ENCODE measurements at places on chromosomes 13 and 19. TPM values are rescaled to one million over a fixed set of nuclear protein-coding genes. Genes with fewer than 3 reads are reported as not detected.
A peak's percentile ranks its signal among the peaks of the same experiment; 100 is the strongest.

GRCh38 chr13:102901056-102901455 lies 55.2 kb downstream of the ERCC5 start:
- H3K27me3 ChIP-seq: no peaks in the 10 kb centered on the region
- no peak overlapping the region for H3K4me3 ChIP-seq
- DNase-seq: no peak
- H3K4me1 ChIP-seq: no peaks in the 10 kb centered on the region
- H3K36me3 ChIP-seq: no peaks in the 10 kb centered on the region

GRCh38 chr19:32830231-32831014 lies 39.1 kb downstream of the SLC7A9 start:
- peaks cover 12% of the 10 kb centered on the region for H3K4me1 ChIP-seq
- H3K27ac ChIP-seq: no peak overlapping the region
- H3K36me3 ChIP-seq: no peaks in the 10 kb centered on the region
- no peak for DNase-seq
- no peak overlapping the region for H3K4me3 ChIP-seq

- DNase-seq: no peak
- H3K27me3 ChIP-seq: no peaks in the 10 kb centered on the region
- no peak overlapping the region for H3K27ac ChIP-seq
- no peaks in the 10 kb centered on the region for H3K36me3 ChIP-seq
- H3K4me1 ChIP-seq: no peaks in the 10 kb centered on the region
Measured at GRCh38 chr13:81388400-81388799, 1047.5 kb upstream of the SPRY2 start.

- H3K36me3 ChIP-seq: peaks cover 9% of the 10 kb centered on the region
- DNase-seq: peak; percentile 30
- H3K27me3 ChIP-seq: no peaks in the 10 kb centered on the region
- H3K4me3 ChIP-seq: peak overlapping the region; percentile 84
- peak overlapping the region; percentile 74 for H3K27ac ChIP-seq
Measured at GRCh38 chr19:13748169-13748828, 16.0 kb upstream of the MRI1 start.

GRCh38 chr19:7869453-7869909 lies 4.7 kb downstream of the PRR36 start:
- H3K4me3 ChIP-seq: peak overlapping the region; percentile 66
- peaks cover 43% of the 10 kb centered on the region for H3K4me1 ChIP-seq
- H3K36me3 ChIP-seq: no peaks in the 10 kb centered on the region
- H3K27ac ChIP-seq: no peak overlapping the region

- H3K4me3 ChIP-seq: no peak overlapping the region
- no peak for DNase-seq
- no peak overlapping the region for H3K27ac ChIP-seq
- no peaks in the 10 kb centered on the region for H3K27me3 ChIP-seq
Measured at GRCh38 chr13:95269756-95270155, 31.5 kb downstream of the ABCC4 start.

DNA sequence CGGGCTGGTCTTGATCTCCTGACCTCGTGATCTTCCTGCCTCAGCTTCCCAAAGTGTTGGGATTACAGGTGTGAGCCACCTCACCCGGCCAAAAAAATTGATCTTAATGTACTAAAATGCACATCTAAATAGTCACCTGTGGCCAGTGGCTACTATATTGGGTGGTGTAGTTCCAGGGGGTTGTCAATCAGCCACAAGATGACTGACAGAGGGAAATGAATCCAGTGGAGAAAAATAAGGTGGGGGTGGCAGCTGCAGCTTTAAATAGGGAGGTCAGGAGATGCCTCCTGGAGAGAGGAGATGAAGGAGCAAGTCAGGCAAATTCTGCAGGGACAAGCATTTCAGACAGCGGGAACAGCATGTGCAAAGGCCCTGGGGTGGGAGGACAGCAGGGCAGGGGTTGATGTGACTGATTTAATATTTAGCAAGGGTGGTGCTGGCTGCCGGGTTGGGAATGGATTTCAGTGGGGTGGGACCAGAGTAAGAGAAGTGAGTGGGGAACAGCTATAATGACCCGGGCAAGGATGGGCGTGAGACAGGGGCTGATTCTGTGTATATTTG lies 18.0 kb downstream of the TIMM13 start:
- DNase-seq: no peak
- no peak overlapping the region for H3K27ac ChIP-seq
- H3K36me3 ChIP-seq: no peaks in the 10 kb centered on the region

DNA sequence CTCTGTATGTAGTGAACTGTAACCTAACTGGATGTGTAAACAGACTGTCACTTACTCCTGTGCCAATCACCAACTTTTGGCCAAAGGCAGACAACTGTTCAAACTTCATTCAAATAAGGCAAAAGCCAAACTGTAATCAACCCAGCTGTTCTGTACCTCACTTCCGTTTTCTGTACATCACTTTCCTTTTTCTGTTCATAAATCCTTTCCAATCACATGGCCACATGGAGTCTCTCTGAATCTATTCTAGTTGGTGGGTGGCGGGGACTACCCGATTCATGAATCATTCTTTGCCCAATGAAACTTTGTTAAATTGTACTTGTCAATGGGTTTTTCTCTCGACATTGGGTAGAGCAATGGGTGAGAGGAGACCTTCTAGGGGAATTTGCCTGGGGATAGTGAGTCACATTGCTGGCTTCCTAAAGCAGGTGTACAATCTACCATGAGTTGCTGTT lies 178.3 kb upstream of the RFC3 start:
- peaks cover 41% of the 10 kb centered on the region for H3K4me1 ChIP-seq
- peak; percentile 81 for DNase-seq
- no peaks in the 10 kb centered on the region for H3K27me3 ChIP-seq

DNA sequence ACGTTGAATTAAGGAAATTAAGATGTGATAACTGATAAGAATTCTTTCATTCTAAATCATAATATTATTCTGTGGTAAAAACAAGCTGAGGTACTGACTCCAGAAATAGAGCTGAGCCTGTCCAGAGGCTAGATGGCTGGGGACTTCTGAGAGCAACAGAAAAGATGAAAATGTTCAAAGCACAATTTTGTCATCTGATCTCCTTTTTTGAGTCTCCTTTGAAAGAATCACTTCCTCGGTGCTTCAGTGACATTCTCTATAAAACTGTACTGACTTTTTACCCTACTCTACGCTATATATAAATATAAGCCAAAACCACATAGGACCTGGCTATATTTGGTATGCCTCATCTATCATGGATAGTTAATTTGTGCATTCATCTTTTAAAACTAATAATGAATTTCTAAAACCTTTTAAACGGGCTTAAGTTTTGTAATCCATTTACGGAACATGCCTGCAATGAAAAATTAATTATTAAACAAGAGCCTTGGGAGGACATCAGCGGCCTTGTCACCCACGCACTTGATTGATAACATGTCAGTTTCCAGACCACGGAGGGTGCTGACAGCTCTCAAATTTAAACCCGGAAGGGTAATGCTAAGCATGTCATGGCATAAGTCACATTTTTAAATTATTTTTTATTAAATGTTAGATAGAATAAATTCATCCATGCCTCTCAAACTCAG lies 235.5 kb downstream of the PCDH9 start:
- H3K36me3 ChIP-seq: no peaks in the 10 kb centered on the region
- no peak for DNase-seq
- H3K27me3 ChIP-seq: no peaks in the 10 kb centered on the region
- H3K4me3 ChIP-seq: no peak overlapping the region

GRCh38 chr19:29277102-29277501 lies 64.2 kb upstream of the UQCRFS1 start:
- DNase-seq: peak; percentile 77
- peaks cover 6% of the 10 kb centered on the region for H3K4me1 ChIP-seq
- H3K27me3 ChIP-seq: peaks cover 12% of the 10 kb centered on the region
- H3K27ac ChIP-seq: no peak overlapping the region
- H3K4me3 ChIP-seq: no peak overlapping the region
- no peaks in the 10 kb centered on the region for H3K36me3 ChIP-seq

DNA sequence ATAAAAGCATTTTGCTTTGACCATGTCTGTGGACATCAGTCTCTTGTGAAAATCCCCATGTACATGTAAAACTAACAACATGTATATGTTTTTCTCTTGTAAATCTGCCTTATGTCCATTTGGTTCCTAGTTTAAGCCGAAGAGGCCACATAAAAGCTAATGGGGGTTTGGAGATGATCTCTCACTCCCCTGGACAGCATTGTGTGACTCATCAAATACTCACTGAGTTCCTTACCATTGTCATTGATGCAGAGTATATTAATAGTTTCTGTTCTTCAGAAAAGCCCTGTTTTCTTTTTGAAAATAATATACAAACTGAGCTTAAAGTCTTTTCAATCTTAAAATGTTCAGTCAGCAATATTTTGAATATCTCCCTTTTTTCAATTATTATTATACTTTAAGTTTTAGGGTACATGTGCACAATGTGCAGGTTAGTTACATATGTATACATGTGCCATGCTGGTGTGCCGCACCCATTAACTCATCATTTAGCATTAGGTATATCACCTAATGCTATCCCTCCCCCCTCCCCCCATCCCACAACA lies 536.7 kb upstream of the HTR2A start:
- DNase-seq: no peak
- no peaks in the 10 kb centered on the region for H3K36me3 ChIP-seq
- no peak overlapping the region for H3K4me3 ChIP-seq
- no peaks in the 10 kb centered on the region for H3K4me1 ChIP-seq
- no peaks in the 10 kb centered on the region for H3K27me3 ChIP-seq

- H3K4me1 ChIP-seq: no peaks in the 10 kb centered on the region
- H3K36me3 ChIP-seq: no peaks in the 10 kb centered on the region
- no peak overlapping the region for H3K27ac ChIP-seq
- H3K27me3 ChIP-seq: peaks cover 2% of the 10 kb centered on the region
Measured at GRCh38 chr13:34346626-34347025, 528.7 kb downstream of the RFC3 start.

DNA sequence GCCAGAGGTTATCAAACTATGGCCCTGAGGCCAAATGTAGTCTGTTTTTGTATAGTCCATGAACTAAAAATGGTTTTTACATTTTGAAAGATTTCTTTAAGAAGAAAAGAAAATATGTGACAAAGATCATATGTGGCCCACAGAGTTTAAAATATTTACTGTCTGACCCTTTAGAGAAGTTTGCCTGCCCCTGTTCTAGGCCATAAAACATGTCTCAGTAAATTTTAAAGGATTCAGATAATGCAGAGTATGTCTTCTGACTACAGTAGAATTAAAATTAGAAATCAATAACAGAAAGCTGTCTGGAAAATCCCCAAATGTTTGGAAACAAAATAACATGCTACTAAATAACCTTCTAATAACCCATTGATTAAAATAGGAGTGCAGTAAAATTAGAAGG lies 86.3 kb downstream of the KCNRG start:
- peaks cover 51% of the 10 kb centered on the region for H3K4me1 ChIP-seq
- no peaks in the 10 kb centered on the region for H3K27me3 ChIP-seq
- no peak for DNase-seq
- H3K36me3 ChIP-seq: peaks cover 27% of the 10 kb centered on the region
- no peak overlapping the region for H3K4me3 ChIP-seq
- no peak overlapping the region for H3K27ac ChIP-seq

DNA sequence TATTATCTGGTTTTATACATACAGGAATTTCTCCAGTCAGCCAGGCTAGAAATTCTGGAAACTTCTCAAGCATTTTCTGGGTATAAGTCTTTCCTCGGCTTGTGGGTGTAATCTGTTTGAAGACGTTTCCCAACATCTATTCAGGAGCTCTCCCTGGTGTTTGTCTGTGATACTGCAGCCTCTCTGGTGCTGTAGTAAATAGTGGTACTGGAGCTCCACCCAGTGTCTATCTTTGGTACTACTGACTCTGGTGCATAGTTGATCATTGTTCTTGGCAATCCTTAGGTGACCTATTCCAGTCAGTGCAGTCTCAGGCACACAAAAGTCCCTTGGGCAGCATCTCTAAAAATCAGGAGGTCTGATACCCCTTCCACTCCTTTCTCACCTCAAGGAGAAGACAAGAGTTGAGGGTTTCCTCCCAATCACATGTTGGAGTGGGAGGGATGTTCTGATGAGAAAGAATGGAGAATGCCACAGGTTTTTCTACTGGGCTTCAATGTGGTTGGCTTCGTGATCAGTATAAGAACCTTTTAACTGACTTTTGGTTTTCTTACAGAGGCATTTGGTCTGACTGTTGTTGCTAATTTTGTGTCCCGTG lies 115.5 kb downstream of the CYSLTR2 start:
- DNase-seq: peak; percentile 93
- H3K36me3 ChIP-seq: no peaks in the 10 kb centered on the region
- H3K4me3 ChIP-seq: no peak overlapping the region

GRCh38 chr13:34591129-34591528 lies 350.9 kb upstream of the NBEA start:
- H3K4me3 ChIP-seq: no peak overlapping the region
- no peaks in the 10 kb centered on the region for H3K36me3 ChIP-seq
- no peak for DNase-seq
- H3K27me3 ChIP-seq: peaks cover 3% of the 10 kb centered on the region
- H3K27ac ChIP-seq: no peak overlapping the region

DNA sequence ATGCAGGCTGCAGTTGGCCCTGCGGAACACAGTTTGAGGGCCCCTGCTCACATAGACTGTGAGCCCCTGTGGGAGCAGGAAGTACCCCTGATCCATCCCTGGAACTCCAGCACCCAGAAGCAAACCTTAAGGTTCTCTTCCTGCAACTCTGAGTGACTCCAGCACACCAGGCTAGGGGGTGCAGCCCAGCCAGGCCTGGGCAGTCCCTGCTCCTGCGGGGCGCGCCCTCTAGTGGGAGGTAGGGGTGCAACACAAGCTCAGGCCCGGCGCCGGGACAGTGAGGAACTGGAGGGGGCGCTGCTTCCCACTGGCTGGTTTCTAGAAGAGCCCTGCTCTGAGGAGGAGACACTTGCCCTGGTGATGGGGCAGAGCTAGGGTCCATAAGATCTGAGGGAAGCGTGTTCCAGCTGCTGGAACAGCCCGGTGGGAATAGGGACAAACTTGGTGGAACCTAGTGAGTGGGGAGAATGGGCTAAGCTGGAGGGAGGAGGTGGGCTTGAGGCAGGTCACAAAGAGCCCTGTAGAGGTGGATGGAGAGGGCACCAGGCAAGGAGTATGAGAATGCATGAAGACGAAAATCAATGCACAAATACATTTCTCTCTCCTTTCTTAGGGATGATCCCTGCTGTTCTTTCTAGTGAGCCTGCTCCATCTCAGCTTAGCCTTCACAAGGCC lies 5.0 kb downstream of the ZSCAN5A start:
- no peak overlapping the region for H3K4me3 ChIP-seq
- peak; percentile 73 for DNase-seq
- H3K27me3 ChIP-seq: no peaks in the 10 kb centered on the region

GRCh38 chr13:106610486-106610885 lies 42.5 kb upstream of the ARGLU1 start:
- no peak for DNase-seq
- H3K36me3 ChIP-seq: no peaks in the 10 kb centered on the region
- no peak overlapping the region for H3K27ac ChIP-seq
- no peaks in the 10 kb centered on the region for H3K4me1 ChIP-seq
- H3K27me3 ChIP-seq: peaks cover 16% of the 10 kb centered on the region
- H3K4me3 ChIP-seq: no peak overlapping the region

The KLK15 gene
- total RNA-seq: not detected

The CASP14 gene
- total RNA-seq: not detected

The MYO16 gene
- not detected for total RNA-seq

The FSD1 gene
- 17.5 TPM for total RNA-seq

The URAD gene
- total RNA-seq: not detected

The WTIP gene
- 0.81 TPM for total RNA-seq

The CPB2 gene
- total RNA-seq: not detected

The SYNGR4 gene
- total RNA-seq: 0.52 TPM

The PROZ gene
- not detected for total RNA-seq

The SBK2 gene
- not detected for total RNA-seq

The MICOS13 gene
- total RNA-seq: 43.3 TPM

Measured in activated naive CD4-positive, alpha-beta T cell treated with anti-CD3 and anti-CD28 coated beads for 36 hours (primary cell).